Stimulated activated CD4-positive, alpha-beta T cell treated with anti-CD3 and anti-CD28 coated beads, Interleukin-4, amount 100 ng/mL, for 1 hour (primary cell): ENCODE measurements at places on chromosomes 7 and 10.
A peak's percentile ranks its signal among the peaks of the same experiment; 100 is the strongest.

- no peak for DNase-seq
These were observed 592.0 kb downstream of the TYW1 start for GRCh38 chr7:67588631-67589030.

DNA sequence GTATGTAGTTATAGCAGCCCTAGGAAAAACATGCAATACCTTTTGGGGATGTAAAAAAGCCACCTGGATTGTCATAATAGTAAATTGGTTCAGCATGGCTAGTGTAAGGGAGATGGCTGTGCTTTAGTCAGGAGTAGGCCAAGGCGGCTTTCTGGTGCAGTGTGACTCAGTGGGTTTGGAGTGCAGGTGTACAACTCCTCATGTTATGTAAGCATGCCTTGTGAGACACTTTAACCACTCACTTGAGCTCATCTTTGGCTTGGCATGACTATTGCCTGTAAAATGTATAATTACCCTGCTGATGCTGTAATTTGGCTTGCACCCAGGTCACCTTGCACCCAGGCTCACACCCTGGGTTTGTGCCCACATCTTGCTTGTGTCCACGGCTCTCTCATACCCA is 239.2 kb upstream of the GLI3 start:
- DNase-seq = no peak

DNA sequence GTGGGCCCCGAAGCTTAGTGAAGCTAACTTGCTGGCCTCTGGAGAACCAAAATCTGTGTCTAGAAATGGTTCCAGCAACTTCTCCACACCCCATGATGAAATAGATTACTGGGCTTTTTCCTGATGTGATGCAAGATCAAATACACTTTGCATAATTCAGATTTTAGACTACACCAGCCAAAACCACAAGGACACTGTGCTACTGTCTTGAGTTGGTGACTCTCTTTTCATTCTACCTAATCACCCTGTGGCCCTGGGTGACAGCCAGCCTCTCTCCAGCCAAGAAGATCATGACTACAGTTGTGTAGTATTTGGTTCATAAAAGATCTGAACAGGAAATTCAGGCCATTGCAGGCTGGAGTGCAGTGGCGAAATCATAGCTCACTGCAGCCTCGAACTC is 22.2 kb downstream of the AZGP1 start:
- DNase-seq = no peak

GRCh38 chr10:7082967-7083366 is 327.9 kb downstream of the SFMBT2 start:
- no peak for DNase-seq

DNA sequence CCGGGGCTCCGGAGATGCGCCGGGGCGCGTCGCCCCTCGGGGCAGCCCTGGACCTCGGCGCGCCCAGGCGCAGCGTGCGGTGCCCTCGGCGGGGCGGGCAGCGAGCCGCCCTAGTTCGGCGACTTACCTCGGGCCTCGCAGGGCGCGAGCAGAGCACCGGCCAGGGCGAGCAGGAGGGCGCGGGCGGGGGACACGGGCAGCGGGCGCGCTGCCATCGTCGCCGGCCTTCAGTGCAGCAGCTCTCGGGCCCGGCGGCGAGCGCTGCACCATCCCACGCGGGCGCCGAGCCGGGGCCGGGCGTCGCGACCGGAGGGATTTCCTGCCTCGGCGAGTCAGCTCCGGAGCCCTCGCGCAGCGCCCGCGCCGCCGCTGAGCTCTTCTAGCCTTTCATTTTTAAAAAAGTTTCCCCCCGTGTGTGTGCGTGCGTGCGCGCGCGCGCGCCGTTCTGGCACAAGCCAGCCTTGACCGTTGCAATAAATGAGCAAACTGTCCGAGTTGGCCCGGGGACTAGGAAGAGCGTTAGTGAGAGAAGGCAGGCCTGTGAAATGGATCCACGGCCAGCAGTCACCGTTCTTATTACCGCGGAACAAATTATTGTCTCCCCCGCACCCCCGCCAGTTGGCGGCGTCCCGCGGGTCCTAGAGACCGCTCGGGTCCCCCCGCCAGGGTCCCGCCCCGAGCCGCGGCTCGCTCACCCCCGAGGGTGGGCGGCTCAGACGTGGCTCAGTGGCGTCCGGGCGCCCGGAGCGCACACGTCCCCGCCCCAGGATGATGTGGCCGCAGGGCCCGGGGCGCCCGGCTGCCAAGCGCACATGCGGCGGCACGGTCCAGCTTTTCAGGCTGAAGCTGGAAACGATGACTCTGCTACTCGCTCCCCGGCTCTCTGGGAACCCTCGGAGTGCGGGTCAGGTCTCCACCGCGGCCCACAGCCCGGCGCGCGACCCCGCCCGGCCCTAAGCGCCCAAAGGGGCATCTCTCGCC is at the start of gene ADAM12:
Gene ADAM12 (minus strand): TSS at position 547 of the 981 bp plus-strand sequence. CDS start 332 bp downstream, at position 215.
- peak; percentile 9 for DNase-seq

GRCh38 chr7:128210036-128210347 is 31.1 kb upstream of the LEP start:
- DNase-seq = no peak

DNA sequence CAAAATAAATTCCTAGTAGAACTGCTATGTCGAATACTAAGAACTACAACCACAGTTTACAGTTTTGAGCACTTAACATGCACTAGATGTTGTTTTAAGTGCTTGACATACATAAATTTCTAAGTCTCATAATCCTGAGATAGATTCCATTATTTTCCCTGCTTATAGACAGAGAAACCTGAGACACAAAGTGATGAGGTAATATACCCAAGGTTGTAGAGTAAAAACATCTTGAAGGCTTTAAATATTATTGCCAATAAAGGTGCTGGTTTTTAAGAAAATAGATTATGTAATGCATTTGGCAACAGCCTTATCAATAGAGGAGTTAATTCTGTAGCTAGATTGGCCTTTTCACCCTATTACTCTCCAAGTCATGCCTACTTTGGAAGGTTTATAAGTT is 48.2 kb downstream of the PLEKHA8 start:
- DNase-seq = no peak

DNA sequence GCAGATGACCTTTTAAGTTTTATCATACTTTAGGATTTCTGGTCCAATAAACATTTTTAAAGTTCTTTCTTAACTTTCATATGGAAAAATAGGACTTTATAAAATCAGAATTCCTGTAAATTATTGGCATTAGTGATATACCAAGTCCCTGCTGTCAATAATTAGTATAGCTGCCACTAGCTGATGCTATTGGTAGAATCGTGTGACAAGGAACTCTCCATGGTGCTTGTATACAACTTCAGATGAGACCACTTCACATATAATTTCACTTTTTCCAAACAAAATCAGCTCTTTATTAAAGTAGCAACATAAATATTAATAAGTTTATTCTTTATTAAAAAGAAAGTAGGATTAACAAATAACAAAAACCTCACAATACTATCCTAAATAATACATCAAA is 49.9 kb downstream of the ZNF800 start:
- no peak for DNase-seq

- DNase-seq = no peak
These were observed 7.6 kb downstream of the CCDC172 start for GRCh38 chr10:116331815-116332214.

DNA sequence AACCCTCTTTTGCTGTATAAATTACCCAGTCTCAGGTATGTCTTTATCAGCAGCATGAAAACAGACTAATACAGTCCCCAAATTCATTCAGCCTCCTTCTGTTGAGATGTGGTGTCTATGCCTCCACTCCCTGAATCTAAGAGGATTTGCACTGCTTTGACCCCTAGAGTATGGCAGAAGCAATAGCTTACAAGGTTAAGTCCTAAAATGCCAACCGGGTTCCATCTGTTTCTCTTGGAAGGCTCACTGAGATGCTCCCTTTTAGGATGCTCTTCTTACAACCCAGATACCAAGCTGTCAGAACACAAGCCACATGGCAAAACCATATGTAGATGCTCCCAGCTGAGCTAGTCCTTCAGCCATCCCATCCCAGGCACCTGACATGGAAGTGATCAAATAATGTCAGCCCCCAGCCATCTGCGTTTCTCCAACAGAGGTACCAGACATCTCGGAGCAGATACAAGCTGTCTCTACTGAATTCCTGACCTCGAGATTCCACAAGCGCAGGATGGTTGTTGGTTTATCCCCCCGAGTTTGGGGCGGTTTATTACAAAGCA is 20.2 kb downstream of the CALN1 start:
- no peak for DNase-seq

DNA sequence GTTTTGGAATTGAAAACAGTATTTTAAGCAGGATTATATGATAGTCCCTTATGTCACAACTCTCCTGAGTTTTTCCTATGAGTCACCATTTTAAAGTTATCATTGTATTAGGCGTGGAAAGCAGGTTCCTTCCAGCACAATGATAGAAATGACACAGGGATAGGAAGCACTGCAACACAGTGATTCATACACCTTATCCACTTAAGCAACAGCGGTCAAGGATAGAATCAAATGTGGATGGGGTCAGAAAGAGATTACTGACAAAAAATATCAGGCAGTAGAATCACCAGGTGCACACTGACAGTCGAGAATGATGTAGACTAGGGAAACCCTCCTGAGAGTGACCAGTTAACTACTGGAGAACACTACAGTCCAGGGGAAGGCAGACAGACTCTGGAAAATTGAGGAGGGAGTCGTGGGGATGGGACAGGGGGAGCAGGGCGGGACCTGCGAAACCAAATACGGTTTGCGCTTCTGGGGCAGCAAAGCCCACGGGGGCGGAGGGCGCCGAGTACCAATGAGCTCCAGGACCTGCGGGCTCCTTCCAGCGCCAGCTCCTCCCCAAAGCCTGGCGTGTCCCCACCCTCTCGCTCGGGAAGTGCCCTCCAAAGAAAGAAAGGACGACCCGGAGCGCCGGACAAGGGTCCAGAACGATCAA is 479 bp downstream of the PNPLA8 start:
- no peak for DNase-seq

DNA sequence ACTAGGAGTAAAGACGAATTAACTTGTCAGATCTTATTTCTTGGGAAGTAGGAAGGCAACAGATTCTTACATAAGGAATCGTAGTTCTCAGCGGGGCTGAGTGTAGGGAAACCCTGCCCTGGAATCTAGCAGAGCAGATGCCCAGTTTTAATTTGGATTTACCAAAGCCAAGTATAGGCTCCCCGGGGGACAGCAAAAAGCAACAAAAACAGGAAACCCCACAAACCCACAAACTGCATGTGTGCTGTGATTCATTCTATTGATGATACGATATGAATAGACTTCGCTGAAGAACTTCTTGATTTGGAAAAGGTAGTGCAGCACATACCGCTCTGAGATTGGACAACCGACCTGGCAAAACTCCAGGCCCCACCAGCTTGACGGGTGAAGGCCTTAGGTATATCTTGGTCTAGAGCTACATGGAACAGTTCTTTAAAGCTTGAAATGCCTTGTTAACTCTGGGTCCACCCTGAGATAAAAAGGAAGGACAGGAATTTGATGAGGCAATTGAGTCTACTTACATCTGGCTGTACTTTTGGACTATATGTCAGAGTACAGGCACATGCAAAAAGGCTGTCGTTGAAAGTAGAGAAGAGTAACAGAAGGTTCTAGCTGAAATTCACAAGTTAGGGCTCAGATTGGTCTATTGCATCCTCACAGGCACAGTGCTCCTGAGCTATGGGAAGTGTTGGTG is 49.1 kb downstream of the STRA8 start:
- DNase-seq = no peak
